Large intestine (tissue), 12 donors: ENCODE measurements at places on chromosomes 2 and 18. TPM values are rescaled to one million over a fixed set of nuclear protein-coding genes. Genes with fewer than 3 reads are reported as not detected.

- no peak for DNase-seq
Measured at GRCh38 chr18:1573732-1574131, 669.1 kb downstream of the ADCYAP1 start.

GRCh38 chr18:47968721-47969120, 38.3 kb upstream of the SMAD2 start:
- DNase-seq, result no peak

DNA sequence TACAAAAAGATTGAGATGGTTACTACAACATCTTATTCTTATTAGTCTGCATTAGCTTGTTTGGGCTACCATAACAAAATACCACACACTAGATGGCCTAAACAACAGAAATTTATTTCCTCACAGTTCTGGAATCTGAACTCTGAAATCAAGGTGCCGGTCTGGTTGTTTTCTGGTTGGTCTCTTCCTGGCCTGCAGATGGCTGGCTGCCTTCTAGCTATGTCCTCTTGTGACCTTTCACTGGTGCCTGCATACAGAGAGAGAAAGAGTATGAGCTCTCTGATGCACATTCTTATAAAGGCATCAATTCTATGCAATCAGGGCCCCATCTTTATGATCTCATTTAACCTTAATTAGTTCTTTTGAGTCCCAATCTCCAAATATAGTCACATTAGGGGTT, 696.5 kb downstream of the TDRD15 start:
- DNase-seq, result no peak

DNA sequence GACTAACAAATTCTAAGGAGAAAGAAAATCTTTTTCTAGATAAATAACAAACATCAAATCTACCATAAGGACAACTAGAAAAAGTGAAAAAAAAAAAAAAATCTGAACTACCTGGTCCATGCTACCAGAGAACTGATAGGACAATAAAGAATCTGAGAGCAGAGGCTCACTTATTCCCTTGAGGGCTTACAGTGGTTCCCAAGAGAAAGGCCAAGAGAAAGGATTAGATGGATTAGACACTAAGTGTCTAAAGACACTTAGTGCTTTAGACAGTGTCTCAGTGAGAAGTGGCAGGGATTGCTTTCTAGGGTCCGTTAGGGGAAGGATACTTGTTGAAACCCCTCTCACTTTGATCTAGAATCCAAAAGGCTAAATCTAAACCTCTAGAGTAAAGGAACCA, 78.2 kb downstream of the COA5 start:
- no peak for DNase-seq

- DNase-seq, result no peak
Measured at GRCh38 chr2:88117973-88118372, 9.9 kb downstream of the FABP1 start.

GRCh38 chr18:11826836-11827235, 24.4 kb upstream of the CHMP1B start:
- DNase-seq, result no peak

DNA sequence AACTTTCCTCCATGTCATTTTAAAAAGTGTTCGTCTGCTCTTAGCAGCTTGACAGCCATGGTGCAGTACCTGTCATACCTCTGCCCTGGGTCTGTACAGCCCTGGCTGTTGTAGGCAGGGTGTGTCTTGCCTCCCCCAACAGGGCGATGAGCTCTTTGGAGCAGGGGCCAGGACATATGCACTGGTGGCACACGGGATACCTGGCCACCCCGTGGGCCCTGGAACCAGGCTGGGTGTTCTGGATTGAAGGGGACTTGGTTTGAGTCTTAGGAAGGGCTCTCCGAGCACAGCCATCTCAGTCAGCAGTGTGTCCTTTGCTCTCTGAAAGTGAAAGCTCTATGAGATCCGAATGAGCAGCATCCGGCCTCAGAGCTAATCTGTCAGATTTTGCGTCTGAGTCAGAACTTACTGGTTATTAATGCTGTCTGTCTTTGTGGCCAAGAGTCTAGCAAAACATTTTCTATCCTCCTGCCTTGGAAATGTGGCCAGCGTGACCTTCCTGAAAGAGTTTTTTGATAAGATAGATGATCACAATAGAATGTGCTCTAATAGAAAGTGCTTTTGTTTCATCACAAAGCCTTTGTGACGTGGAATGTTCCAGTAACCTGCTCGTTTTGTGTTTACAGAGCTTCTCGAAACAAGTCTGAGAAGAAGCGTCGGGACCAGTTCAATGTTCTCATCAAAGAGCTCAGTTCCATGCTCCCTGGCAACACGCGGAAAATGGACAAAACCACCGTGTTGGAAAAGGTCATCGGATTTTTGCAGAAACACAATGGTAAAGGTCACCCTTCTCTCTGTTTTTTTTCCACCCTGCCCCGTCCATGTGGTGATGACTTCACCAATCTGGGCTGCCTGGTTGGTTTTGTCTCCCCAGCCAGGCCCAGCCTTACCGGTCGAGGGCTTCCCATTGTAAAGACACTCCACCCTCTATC, 77.3 kb upstream of the RPL31 start:
- peak; percentile 65 for DNase-seq

- no peak for DNase-seq
Measured at GRCh38 chr2:152370783-152371182, 35.8 kb downstream of the FMNL2 start.

GRCh38 chr18:54630963-54631362, 39.9 kb downstream of the DYNAP start:
- no peak for DNase-seq

DNA sequence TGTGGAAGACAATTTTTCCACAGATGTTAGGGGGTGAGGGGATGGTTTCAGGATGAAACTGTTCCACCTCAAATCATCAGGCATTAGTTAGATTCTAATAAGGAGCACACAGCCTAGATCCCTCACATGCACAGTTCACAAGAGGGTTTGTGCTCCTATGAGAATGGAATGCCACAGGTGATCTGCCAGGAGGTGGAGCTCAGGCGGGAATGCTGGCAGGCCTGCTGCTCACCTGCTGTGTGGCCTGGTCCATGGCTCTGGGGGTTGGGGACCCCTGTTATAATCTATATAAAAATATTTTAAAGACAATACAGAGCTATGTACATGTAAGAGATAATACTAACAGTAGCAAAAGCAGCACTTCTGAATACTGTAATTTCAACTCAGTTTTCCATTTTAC, 19.2 kb downstream of the CWC22 start:
- no peak for DNase-seq

- no peak for DNase-seq
Measured at GRCh38 chr2:232490221-232491138, 2.8 kb upstream of the ECEL1 start.

DNA sequence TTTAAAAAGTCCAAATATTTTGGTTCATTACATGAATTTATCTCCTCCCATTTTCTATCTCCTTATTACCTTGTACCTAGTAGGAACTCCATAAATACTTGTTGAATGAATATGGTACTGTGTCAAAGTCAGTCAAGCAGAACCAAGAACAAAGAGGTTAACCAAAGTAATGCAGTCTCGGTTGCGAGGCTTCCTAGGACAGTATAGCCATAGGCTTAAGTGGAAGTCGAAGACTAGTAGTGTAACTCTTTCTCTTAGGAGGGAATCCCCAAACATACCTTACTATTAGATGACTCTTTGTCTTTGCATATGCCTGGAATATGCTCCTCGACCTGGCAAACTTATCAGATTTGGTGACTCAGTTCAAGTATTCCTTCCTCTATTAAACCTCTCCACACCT, 4.8 kb downstream of the LIPT1 start:
- DNase-seq, result no peak

The NOL4 gene
- polyA plus RNA-seq, result 6.5 TPM

The EVA1A gene
- polyA plus RNA-seq, result 10.0 TPM

The EMILIN2 gene
- 30.4 TPM for polyA plus RNA-seq

The KRTCAP3 gene
- 55.5 TPM for polyA plus RNA-seq

The RGPD4 gene
- polyA plus RNA-seq, result 0.01 TPM
